Muscle of arm (tissue), 14 donors: ENCODE measurements at places on chromosomes 7 and 10.

- no peak for DNase-seq
Observed at GRCh38 chr10:116879817-116880216, 30.5 kb downstream of the ENO4 start.

DNA sequence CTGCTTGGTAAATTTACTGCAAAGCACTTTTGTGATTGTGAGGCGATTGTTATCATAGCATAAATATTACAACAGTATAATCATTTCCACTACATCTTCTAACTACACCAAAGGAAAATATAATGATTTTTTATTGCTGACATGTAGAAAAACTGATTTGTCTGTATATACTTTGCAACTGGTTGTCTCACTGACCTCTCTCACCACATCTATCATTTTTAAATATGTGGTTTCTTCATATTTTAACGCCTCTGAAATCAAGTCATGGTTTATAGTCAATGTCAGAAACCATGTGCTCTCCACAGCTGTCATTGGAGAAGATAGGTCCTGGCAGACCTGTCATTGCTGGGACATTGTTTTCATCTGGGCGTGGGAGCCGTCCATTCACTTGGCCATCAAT lies 315.4 kb upstream of the KLF6 start:
- DNase-seq = no peak

DNA sequence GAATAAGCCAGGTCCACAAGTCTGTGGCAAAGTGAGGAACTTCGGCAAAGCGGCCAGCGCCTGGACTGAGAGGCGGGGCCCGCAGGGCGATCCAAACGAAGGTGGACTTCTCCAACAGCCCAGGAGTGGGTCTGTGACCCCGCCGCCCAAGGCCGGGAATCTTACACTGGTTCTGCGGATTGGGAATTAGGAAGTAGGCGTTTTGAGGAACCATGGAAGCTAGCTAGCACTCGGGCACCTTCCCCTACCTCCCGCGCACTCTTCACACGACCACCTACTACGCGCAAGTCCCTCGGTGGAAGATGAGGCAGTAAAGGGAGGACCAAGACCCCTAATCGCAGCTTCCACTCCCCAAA lies 570 bp upstream of the ARF5 start:
- no peak for DNase-seq

DNA sequence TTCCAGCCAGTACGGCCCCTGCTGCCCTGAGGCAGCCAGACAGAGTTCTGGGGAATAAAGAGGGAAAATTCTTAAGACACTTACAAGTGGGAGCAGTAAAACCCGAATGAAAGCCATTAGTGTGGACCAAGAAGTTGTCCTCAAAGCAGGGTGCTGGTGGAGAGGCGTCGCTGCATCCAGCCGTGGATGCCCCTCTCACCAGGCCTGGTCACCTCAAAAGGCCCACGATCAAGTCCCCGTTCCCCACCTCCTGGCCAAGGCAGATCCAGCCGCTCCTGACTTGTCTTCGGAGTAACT lies 656 bp downstream of the VSTM4 start:
- peak; percentile 69 for DNase-seq

DNA sequence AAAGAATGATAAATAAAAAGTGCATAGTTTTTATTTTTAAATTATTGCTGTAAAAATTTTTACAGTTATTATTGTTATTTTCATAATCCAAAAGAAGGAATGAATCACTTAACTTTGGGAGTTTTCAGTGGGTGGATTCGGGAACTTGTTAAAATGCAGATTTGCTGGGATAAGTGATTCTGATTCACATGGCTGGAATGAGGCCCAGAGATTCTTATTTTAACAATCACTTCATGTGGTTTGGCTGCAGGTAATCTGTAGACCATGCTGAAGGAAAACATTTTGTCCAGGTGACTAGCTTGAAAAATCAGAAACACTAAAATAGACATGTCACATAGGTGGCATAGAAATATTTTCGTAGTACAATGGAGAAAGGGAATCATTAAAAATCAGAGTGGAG lies 13.9 kb downstream of the CROT start:
- no peak for DNase-seq

- DNase-seq = no peak
Observed at GRCh38 chr7:47153576-47153975, 428.3 kb downstream of the TNS3 start.

GRCh38 chr10:27437775-27438174 lies 66.3 kb upstream of the RAB18 start:
- DNase-seq = no peak

- no peak for DNase-seq
Observed at GRCh38 chr10:71015674-71016073, 127.3 kb upstream of the PCBD1 start.

- DNase-seq = no peak
Observed at GRCh38 chr10:115942101-115942500, 330.9 kb downstream of the GFRA1 start.

DNA sequence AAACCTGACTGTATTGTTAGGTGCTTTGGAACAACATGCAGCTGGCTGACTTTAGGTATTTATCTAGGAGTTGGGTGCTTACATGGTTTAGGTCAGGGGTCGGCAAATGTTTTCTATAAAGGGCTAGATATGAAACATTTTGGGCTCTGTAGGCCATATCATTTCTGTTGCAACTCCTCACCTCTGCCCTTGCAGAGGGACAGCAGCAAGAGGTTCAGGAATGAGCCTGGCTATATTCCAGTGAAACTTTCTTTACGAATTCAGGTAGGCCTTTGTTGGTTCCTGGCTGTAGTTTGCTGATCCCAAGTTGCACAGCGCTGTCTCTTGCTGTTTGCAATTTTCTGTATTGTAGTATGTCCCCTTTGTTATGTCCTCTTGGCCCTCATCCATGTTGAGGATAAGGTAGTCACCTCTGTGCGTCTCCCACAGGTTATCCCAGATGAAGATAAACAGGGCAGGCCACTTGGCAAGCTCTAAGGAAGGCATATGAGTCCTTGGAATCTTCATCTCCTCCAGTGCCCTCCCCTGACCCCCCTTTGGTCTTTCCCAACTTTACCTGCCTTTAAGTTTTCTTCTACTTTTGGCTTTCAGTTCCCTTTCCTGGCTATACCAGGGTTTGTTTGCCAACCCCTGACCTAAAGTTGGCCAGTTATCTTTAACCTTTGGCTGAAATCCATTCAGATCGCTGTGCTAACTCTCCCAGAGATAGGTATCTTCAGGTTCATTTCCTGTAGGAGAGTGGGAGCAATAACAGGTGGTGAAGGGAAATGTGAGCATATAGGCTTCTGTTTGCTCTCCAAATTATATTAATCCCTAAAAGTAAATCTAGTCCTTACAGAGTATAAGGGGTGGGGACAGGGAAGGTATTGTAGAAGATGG lies 36.1 kb downstream of the SGPL1 start:
- DNase-seq = no peak

- DNase-seq = no peak
Observed at GRCh38 chr7:86320889-86321288, 322.8 kb upstream of the GRM3 start.

DNA sequence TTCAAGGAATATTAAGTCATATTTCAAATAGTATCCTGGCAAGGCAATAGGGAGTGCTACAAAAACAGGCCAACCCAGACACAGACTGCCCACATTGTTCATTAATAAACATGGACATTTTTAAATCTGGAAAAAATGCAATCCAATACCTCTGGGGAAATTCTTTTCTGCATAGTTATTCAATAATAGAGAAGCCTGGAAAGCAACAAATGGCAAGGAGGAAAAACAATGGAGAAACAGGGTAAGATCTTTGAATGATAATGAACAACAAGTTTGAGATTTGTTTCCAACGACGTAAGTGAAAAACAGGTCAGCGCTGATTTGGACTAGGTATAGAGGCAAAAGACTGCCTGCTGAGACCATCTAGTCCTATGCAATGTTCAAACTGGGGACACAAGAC lies 44.7 kb upstream of the ZNF800 start:
- no peak for DNase-seq

- DNase-seq = no peak
Observed at GRCh38 chr10:132248455-132249225, 59.1 kb downstream of the STK32C start.

DNA sequence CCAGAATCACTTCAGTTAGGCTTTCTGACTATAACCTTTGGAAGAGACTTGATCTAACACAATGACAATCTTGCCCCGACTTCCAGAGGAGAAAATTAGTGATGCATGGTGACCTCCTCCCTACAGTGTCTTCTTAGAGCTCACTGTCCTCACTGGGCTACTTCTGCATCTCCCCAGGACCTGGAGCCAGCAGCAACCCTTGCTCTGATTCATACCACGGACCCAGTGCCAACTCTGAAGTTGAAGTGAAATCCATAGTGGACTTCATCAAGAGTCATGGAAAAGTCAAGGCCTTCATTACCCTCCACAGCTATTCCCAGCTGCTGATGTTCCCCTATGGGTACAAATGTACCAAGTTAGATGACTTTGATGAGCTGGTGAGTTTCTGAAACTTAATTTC lies 12.6 kb downstream of the CPA2 start:
- peak; percentile 51 for DNase-seq

DNA sequence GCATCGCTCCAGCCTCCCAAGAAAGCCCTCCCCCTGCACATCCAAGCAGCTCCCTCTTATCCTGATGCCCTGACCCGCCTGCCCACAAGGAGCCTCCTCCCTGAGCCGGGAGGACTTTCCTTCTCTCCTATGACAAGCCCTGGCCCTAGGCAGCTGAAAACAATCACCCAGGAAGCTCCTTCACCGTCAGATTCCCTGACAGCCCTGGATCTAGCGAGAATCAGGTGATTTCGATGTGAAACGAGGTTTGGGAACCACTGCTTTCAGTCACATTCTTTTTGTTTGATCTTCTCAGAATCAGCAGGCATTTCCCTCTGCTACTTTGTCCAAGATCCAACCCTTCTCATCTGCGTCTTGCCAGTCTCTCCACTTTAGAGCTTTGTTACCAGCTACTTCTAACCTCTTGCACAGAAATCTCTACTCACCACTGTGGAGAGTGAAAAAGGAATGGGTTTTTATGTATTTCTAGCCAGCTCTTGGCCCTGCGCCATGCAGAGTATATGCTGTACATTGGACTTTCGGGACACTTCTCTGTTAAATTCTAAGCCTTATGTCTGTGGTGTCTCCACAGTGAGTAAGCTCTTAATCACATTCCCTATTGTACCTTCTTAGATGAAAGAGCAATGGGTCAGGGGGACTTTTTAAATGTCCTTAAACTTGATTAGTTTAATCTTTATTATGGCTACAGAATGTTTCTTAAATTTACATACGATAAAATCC lies 253.2 kb upstream of the C7orf33 start:
- DNase-seq = no peak

DNA sequence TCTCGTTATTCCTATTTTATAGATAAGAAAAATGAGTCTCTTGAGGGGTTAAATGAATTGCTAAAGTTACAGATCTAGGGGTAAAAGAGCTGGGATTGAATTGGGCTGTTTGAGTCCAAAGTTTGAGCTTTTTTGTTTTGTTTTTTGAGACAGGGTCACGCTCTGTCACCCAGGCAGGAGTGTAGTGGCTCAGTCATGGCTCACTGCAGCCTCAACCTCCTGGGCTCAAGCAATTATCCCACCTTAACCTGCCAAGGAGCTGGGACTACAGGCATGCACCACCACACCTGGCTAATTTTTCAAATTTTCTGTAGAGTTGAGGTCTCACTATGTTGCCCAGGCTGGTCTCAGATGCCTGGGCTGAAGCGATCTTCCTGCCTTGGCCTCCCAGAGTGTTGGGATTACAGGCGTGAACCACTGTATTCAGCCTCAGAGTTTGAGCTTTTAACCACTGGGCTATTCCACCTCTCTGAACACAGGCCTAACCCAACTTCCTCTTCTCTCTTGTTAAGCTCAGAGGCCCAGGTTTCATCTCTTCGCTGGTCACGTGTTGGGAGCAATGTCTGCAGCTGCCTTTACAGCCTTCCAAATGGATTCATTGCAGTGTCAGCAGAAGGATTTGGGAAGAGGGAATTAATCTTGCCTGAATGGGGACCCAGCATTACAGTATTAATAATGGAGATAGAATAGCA lies 8.0 kb downstream of the SUFU start:
- DNase-seq = peak; percentile 62

- no peak for DNase-seq
Observed at GRCh38 chr7:2471022-2471329, 5.2 kb downstream of the GRIFIN start.

- DNase-seq = no peak
Observed at GRCh38 chr10:93204494-93205485, 131.1 kb downstream of the CYP26A1 start.
